ENCODE measurements at places on chromosomes 3 and 15. TPM values are rescaled to one million over a fixed set of nuclear protein-coding genes. Genes with fewer than 3 reads are reported as not detected.

- DNase-seq, result no peak
These were observed 47.6 kb upstream of the CD200R1L start for GRCh38 chr3:112894258-112894657.

DNA sequence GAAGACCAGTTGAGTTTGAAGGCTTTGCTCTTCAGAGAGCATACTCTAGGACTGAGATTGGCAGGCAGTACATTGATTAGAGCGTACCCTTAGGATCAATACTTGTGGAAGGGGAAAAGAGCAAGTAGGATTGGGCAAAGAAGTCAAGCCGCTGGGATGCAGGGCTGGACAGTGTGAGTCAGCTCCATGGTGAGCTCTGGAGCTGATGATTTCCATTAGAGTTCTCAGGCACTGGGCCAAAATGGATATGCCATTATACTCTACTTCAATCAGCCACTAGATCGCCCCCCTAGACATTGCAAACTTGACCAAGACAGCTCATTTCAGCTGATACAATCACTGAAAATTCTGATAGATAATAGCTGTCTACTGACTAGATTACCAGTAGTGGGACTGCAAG, 432.7 kb upstream of the ALCAM start:
- no peak for DNase-seq

Gene TNNC1
- 2.6 TPM for total RNA-seq

Gene LRTM1
- not detected for total RNA-seq

Gene TMC3
- not detected for total RNA-seq

Gene SPATA12
- not detected for total RNA-seq

DNA sequence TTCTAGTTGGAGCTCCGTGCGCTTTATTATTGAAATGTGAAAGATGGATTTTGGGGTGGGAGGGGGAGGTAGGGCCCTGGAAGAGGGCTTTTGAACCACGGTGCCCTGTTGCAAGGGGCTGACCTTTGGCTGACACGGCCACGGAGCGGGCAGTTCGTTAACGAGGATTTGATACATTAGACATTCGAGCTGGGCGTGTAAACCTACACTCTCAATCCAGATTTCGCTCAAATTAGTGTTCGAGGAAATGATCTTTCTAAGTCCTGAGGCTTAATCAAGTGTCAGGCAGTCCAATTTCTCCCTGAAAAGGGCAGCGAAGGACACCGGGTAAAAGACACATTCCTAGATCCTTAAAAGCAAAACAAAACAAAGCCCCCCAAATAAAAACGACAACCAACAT, 13.0 kb downstream of the ZIC1 start:
- DNase-seq, result no peak

Gene CEP152
- total RNA-seq, result 58.9 TPM

All from activated CD8-positive, alpha-beta memory T cell treated with anti-CD3 and anti-CD28 coated beads, Interleukin-2, amount 10 ng/mL, durations not matched to agents 7 days and 5 days (primary cell).